RWPE1 (cell line): ENCODE measurements at places on chromosomes 2 and 18.
A peak's percentile ranks its signal among the peaks of the same experiment; 100 is the strongest.

GRCh38 chr18:12032786-12033642 is 51.7 kb downstream of the IMPA2 start:
- no peak for DNase-seq

DNA sequence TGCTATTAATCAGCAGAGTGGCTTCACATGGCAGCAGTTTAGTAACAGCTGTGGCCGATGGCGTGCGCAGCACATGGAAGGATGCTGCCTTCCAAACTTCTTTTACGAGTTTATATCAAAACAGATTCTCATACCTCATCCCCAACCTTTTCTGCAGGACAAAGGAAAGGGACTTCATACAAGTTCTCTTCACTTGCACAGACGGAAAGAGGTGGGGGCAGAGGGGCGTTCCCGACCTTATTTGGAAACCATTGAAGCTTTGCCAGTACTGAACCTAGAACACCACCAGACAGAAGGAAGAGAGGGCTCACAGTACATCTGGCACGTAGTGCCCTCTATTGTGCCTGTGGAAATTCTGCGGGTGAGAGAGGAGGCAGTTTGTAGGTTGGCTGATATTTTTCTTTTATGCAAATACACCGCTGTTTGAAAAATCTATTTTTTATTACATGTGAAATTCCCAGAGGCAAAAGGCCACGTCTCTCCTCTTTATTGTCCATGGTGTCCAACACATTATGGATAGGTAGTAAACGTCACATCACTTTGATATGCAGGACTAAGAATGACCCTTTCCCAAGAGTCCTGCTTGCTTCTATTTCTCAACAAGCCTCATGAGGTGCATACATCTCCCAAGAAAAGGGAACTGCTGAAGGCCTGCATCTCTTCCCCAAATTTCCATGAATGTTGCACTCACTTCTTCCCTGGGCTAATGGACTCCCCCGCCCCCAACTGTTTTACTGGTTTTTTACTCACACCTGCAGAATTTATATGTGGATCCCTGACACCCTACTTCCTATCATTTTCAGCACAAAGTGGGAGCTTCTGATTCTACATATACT is 31.3 kb downstream of the COLEC12 start:
- DNase-seq = no peak

DNA sequence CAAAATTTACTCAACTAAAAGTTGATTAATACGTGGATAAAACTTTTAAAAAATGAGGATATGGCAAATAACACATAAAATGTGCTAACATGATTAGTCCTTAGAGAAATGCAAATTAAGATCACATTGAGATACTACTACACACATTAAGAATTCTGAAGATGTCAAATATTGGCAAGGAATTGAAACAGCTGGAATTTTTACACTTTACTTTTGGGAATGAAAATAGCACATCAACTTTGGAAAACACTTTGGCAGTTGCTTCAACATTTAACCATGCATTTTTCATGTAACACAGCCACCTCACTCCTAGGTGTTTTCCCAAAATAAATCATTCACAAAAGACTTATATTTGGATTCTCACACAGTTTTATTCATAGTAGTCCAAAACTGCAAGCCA is 687.9 kb upstream of the SETBP1 start:
- DNase-seq = no peak

DNA sequence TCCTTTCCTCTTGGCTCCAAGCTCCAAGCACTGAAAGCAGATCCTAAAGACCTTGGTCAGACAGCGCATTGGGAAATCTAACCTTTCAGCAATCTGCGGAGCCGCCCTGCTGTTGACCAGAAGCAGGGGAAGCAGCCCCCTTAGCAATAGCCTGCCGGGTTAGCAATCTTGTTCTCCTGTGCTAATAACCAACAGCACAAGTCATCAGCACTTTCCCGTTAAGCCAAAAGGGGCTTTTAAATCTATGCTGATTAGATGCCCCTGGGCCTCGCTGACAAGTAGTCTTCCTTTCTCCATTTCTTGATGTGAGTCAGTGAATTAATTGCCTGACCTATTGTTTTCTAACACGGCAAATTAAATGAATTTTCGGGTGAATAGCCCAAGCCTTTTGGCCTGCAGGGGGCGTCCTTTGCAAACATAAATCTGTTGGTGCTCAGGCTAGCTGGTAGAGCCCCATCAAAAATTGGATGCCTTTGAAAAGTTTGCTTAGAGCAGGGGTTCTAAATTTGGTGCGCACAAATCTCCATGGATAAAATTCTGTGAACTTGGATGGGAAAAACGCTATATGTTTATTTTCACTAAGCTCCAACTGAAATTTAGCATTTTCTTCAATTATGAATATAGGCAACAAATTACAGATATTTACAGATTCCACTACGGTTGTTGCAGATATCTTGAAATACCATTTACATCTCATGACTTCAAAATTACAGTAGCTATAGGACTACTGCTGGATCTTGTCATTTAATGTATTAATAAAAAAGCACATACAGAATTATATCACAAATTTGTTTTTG is 24.6 kb downstream of the MAIP1 start:
- DNase-seq = peak; percentile 57

- no peak for DNase-seq
Measured at GRCh38 chr2:117126656-117127055, 687.8 kb upstream of the DDX18 start.

- no peak for DNase-seq
Measured at GRCh38 chr18:74256190-74256589, 35.6 kb downstream of the CYB5A start.

GRCh38 chr2:55877087-55877436 is 46.5 kb downstream of the EFEMP1 start:
- DNase-seq = no peak

- no peak for DNase-seq
Measured at GRCh38 chr2:2867397-2867979, 510.1 kb downstream of the EIPR1 start.

DNA sequence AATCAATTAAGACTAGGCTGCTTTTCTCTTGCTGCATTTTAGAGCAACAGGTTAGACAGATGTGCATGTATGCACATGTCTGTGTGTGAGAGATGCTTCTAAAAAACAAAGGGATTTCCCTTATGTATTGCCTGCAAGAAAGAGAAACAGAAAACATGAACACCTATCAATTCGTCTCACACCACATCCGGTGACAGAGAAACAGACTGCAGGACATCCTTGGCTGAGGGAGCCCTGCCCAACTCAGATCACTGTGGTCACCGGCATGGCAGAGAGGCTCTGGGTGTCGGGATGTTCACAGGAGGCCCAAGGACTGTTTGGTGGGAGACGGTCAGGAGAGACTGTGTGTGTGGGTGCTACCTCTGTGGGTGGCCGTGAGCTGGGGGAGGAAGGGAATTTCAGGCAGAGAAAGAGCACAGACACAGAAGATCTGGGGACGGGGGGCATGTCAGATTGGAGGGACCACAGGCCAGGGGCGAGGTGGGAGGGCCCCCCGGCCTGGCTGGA is 24.9 kb downstream of the FHL2 start:
- no peak for DNase-seq

DNA sequence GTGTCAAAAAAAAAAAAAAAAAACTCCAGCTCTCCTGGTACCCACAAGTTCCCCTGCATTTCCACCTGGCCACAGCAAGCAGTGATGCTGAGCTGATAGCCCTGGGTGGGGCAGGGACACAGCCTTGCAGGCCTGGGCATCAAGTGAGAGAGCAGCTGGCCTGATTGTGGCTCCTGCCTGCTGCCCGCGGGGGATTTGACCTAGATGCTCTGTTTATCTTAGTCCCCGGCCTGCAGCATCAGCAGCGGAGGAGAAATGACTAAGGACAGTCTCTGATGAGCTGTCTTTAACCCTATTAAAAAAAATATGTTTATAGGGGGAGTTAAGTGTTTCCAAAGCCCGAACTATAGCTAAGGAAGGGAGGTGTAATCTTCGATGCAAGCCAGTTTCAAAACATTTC is 102.6 kb downstream of the MTCL1 start:
- DNase-seq = no peak

GRCh38 chr2:182858671-182859070 is 7.8 kb downstream of the FRZB start:
- DNase-seq = no peak

GRCh38 chr2:45898819-45899218 is 247.3 kb downstream of the PRKCE start:
- no peak for DNase-seq

GRCh38 chr18:63788447-63789096 is 13.4 kb downstream of the SERPINB7 start:
- peak; percentile 60 for DNase-seq

DNA sequence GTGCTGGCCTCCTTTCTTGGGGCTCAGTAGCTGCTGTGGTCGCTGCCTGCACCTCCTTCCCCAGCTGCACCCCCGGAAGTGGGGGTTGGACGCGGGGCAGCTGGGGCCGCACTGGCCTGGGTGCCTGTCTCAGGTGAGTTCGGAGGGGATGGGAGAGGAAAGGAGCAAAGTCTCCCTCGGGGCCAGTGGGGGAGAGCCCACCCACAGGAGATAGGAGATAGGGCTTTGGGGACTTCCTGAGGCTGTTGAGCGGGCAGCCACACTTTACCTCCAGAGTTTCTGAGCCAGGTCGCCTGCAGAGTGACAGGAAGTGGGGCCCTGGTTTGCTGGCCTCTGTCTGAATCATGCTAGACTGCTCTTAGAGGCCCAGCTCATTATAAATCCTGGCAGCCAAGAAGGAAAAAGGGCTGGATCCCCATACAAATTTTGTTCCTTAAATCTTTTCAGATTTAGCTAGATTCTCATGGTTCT is 8.1 kb downstream of the MBP start:
- no peak for DNase-seq

- no peak for DNase-seq
Measured at GRCh38 chr2:10536569-10537133, 88.5 kb upstream of the ODC1 start.
